ENCODE measurements at places on chromosomes 13 and 19.

GRCh38 chr19:6813659-6814058 is 41.2 kb downstream of the VAV1 start:
- no peak for DNase-seq

- no peak for DNase-seq
Measured at GRCh38 chr19:853014-853585, 997 bp downstream of the ELANE start.

GRCh38 chr13:101916108-101916774 is 463.8 kb downstream of the ITGBL1 start:
- DNase-seq: peak; percentile 38

- no peak for DNase-seq
Measured at GRCh38 chr19:38879400-38879751, 1.3 kb upstream of the RINL start.

- DNase-seq: no peak
Measured at GRCh38 chr19:47113850-47114651, 475 bp upstream of the ZC3H4 start.

- DNase-seq: no peak
Measured at GRCh38 chr13:48530833-48531232, 2.0 kb downstream of the RCBTB2 start.

GRCh38 chr13:23921451-23921888 is 24.2 kb upstream of the C1QTNF9B start:
- DNase-seq: no peak

- no peak for DNase-seq
Measured at GRCh38 chr13:36914648-36915047, 5.4 kb downstream of the SMAD9 start.

GRCh38 chr13:77674852-77675251 is 22.6 kb upstream of the SLAIN1 start:
- no peak for DNase-seq

DNA sequence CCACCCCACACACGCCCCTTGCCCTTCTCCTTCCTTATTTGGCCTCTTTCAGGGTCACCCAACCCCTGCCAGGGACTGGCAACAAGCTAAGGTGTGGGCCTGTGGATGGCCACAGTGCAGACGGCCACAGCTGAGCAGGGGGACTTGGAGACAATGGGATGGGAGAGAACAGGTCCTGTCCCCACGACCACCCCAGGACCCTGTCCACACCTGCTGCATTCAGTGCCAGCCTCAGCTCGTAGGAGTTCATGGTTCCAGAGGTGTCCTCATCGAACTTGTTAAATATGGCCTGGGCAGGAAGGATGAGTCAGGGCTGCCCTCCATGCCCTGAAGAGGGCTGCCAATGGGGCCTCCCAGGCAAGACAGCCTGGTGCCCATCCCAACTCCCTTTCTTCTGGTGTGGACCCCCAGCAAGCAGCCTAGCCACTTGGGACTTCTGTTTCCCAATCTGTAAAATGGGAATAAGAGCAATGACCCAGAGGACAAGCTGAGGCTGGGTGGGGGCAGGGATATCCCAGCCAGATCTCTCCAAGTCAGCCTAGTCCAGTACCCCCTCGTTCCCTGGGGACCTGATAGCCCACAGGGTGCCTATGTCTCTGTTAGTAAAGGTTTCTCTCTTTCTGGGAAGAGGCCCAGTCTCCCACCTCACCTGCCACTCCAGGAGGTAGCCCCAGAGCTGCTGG is 10.6 kb downstream of the CAPN12 start:
- DNase-seq: no peak

- DNase-seq: no peak
Measured at GRCh38 chr13:94860981-94861407, 148.6 kb upstream of the SOX21 start.

GRCh38 chr13:52739468-52740071 is at the start of gene CNMD:
Gene CNMD, minus strand, starts transcription at chr13:52739820. Its CDS starts 119 bp downstream, at chr13:52739701.
- DNase-seq: no peak

- peak; percentile 52 for DNase-seq
Measured at GRCh38 chr19:47228168-47228936, 2.6 kb downstream of the BBC3 start.

- DNase-seq: no peak
Measured at GRCh38 chr19:44658069-44658733, 13.1 kb upstream of the CEACAM19 start.
